Activated T-cell treated with anti-CD3 and anti-CD28 coated beads, Interleukin-2, amount 50 U/mL, for 48 hours (primary cell): ENCODE measurements at places on chromosomes 11 and 22.

- DNase-seq: no peak
Measured at GRCh38 chr11:8223513-8223900, 40.2 kb downstream of the LMO1 start.

DNA sequence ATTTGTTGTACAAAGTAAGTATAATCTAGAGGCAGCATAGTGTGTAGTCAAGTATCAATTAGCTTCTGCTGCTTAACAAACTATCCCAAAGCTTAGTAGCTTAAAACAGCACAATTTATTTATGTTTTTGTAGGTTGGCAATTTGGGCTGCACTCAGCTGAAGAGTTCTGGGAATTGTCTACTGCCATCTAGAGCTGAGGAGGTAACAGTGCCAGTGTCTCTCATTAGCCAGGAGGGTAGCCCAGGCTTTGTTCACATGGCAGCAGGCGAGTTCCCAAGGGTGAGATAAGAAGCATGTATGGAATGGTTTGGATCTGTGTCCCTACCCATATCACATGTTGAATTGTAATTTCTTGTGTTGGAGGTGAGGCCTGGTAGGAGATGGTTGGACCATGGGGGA is 45.8 kb upstream of the SLN start:
- no peak for DNase-seq

- no peak for DNase-seq
Measured at GRCh38 chr11:79950741-79951140, 509.9 kb upstream of the TENM4 start.

DNA sequence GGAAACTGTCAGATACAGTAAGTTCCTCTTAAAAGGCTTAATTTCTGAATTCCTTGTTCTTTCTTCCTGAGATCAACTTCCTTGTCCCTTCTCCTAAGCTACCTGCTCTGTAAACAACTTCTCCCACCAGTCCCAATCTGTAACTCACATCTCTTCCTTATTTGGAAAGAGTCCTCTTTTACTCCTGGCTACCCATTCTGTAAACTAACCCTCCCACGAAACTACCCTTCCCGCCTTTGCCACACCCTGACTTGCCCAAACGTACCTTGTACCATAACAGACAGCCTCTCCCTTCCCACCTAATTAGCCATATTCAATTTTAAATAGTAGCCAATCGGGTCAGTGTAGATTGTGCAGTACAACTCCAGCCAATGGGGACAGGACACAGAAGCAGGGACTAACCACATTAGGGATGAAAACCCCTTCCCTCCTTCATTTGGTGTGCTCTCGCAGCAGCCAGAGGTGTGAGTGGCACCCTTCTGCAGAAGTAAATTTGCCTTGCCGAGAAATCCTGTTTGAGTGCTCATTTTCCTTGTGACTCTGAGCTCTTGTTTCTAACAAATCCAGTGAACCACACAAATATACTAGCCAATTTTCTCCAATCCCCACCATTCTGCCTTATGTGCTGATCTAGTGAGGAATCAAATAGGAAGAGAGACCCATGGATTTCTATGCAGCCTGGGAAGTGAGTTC is 49.5 kb downstream of the ZNF280B start:
- DNase-seq: no peak

DNA sequence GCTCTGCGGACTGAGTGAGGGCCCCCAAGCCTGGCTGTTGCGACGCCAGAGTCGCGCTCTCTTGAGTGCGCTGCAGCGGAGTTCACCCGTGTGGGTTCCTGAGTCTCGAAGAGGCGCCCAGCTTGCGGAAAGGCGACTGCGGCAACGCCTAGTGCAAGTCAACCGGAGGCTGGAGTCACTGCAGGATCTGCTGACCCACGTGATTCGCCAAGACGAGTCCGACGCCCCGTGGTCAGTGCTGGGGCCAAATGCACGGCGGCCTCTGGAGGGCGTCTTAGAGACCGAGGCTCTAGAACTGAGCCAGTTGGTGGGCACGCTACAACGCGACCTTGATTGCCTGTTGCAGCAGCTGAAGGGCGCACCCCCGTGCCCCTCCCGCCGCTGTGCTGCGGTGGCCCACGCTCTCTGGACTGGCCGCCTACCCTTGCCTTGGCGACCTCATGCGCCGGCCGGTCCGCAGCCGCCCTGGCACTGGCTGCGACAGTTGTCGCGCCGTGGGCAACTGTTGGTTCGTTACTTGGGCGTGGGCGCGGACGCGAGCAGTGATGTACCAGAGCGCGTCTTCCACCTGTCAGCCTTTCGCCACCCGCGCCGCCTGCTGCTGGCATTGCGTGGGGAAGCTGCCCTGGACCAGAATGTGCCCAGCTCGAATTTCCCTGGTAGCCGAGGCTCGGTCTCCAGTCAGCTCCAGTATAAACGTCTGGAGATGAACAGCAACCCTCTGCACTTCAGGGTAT is 32.6 kb downstream of the RRP8 start:
- no peak for DNase-seq

DNA sequence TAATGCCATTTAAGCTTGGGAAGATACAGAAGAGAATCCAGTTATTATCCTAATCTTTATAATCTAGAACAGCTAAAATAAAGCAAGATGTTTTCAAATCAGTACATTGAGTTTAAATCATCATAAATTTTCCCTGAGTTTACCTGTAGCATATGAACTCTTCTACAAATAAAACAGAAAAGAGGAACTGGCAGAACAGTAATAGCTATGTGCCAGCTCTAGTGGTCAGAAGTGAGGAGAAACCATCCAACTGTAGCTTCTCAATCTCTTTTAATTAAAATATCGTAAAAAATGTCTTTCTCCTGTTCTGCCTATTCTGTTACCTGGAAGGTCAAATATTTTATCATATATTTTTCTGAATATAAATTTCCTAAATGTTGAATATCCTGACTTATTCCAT is 266.9 kb downstream of the SOX6 start:
- no peak for DNase-seq

DNA sequence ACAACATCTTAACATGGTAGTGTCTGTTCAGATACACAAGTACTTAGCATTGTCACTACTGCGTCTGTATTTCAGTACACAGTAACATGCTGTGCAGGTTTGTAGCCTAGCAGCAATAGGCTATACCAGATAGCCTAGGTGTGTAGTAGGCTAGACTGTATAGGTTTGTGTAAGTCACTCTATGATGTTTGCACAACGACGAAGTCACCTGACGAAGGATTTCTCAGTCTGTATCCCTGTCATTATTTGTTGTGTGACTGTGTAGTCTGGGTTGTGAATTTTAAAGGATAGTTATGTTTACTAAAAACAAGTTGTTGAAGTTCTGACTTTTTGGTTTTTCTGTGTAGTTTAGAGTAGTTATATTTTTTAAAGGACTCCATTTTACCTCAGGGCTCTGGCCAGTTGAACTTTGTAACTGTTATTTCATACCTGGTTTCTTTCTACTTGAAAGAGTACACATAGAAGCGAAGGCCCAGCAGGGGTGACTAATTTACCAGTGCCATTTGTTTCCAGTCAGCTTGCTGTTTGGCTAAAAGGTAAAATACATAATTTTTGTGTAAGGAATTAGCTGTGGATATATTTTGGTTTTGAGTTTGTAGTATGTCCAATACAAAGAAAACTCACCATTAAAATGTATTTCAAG is 72.3 kb downstream of the PPP6R3 start:
- DNase-seq: no peak

DNA sequence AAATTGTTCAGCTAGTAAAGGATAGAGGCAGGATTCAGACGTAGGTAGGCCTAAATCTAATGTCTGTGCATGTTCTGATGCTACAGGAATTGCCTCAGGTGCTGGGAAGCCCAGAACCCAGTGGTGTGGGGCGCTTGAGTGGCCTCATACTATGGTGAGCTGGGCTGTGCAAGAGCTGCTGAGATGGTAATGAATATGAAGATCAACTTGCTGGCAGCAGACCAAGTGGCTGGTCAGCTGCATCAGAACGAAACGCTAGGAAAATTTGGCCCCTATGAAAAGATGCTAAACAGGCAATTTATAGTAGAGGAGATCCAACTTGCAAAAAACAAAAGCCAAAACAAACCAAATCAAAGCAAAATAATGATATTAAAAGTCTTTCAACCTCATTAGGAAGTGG is 102.7 kb downstream of the INSC start:
- no peak for DNase-seq
